Endodermal cell (in vitro differentiated cells): ENCODE measurements at places on chromosomes 16 and 17.

DNA sequence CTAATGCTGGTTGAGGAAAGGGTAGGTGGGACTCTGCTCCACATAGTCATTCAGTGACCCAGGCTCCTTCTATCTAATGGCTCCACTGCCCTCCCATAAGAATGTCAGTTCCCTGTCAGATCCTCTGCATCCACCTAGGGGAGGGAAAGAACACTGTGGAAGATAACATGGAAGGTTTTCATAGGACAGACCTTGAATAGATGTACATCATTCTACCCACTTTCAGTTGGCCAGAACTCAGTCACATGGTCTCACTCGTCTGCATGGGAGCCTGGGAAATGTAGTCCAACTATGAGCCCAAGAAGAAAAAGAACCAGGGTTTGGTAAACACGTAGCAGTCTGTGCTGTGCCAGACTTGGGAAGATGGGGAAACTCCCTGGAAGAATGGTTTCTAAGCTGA lies 27.1 kb upstream of the SCNN1B start:
- DNase-seq: no peak

DNA sequence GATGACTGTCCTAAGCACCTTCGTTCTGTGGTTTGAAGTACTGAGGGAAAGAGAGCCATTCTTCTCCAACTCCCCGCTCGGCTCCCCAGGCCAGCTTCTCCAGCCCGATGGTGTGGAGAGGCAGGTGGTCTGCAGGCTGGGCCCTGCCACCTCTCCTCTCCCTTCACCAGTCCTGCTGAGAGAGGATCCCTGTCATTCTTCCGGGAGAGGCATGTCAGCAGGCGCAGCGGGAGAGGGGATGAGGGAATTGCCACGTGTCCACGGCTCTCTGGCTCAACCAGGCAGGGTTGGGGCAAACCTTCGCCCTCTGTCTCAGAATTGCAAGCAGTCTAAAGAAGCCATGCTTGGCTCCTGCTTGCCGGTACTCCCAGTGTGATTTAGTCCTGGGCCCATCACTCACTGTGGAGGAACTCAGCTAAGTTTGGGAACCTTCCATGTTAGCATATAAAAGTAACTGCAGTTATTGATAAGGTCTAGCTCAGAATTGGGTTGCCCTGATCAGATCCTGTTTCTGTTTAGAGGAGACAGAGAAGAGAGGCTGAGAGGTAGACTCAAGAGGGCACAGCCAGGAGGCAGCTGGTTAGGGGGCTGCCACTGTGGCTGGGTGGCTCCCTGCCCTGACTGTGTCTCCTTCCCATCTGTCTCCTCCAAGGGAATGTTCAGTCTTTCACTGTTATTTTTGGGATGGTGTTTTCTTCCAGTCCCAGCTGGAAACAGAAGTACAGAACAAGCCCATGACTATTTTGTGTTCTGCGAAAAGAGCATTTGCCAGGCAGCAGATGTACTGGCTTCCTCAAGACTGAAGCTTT lies 17.4 kb downstream of the HS3ST3B1 start:
- DNase-seq: peak; percentile 58

DNA sequence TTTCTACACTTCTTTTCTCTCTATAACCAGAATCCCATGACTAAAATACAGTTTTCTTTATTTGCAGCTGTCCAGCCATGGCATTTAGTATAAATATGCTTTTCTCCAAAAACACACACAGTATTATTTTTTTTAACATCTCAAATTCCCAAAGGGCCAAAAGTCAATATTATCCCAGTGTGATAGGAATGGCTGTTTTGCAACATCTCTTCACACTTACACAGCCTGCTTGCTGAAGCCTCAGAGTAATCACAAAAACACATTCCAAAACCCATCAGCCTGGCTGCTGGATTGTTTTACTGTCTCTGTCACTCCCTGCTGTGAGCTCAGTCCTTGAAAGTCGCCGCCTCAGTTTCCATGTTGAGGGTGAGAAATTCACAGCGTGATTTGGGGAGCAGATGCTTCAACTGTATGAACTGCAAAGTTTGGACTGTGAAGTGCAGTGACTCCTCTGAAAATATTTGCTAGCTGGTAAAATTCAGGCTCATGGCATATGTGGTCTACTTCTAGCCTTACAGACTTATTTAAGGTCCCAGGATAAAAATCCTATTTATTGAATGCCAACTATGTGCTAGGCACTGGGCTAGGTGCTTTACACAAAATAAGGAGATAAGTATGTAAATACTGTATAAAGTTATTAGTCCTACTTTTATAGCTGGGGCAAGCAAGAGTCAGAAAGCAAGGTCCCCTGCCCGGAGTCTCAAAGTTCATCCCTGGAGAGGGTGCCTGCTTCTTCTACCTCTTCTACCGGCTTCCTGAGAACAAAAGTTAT lies 116.5 kb downstream of the SOCS1 start:
- DNase-seq: peak; percentile 75

DNA sequence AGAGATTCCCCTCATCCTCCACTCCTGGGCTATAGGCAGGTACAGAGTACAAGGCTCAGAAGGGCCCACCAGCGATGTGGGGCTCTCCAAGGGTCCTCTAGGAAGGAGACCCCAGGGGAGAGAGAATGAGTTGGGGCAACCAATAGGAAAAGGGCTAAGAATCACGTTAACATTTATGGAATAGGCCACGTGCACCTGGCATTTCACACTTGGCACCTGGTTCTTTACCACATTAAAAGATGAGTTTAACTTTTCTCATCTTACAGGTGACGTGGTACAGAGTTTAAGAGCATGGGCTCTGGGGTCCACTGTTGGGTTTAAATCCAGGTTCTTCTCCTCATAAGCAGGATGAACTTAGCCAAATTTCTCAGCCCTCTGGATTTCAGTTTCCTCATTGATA lies 243.1 kb downstream of the CCDC182 start:
- no peak for DNase-seq

DNA sequence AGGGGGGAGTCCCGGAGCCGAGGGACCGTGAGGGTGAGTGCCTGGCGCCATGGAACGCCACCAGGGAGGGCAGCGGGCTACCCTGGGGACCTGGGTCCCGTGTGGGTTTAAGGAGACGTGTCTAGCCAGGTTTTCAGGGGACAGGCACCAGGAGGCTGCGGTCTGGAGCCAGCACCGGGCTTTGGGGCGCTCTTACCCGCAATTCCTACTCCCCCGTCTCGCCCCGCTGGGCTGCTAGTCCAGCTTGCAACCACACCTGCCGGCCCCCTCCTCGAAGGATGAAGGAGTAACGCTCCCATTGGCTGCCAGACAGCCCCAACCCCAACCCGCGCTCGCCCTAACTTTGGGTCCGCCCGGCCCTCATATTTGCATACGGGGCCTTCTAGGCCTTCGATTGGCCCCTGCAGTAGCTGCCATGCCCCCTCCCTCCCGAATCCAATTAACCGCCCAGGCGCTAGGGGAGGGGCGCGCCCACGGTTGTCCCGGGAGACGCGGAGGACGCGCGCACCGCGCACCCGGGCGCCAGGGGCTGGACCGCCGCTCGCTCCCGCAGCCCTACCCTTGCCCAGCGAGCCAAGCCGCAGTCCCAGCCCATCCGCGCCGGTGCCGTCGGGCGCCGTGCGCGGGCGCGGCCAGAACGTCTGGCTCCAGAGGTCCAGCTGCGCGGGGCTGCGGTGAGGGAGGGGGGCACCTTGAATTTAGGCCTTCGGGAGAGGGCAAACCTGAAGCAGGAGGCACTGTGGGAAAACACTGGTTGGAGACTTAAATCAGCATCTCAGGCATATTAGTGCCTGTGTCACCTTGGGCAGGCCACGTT lies at the start of gene TTLL6:
TTLL6 (minus strand) TSS at position 456 of the 817 bp plus-strand sequence; CDS start at position 299, 157 bp downstream.
- DNase-seq: peak; percentile 100

DNA sequence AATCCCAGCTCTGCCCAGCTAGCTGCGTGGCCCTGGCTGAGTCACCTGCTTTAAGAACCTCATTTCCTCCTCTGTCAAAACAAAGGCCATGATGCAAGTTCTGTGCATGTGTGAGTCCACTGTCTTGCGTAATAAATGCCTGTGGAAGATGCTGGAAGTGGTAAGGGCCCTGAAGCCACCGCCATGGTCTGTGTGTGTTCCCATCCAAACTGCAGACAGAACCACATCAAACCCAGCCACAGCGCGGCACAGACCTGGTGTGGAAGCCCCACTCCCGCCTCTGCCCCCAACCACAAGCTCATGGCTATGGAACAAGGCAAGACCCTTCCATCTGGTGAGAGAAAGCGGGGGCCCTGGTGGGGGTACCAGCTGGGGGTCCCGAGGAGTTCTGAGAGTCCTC lies 26.0 kb downstream of the NECAB2 start:
- DNase-seq: no peak

- no peak for DNase-seq
These were observed 297.9 kb upstream of the PSMD7 start for GRCh38 chr16:73998707-73999106.

DNA sequence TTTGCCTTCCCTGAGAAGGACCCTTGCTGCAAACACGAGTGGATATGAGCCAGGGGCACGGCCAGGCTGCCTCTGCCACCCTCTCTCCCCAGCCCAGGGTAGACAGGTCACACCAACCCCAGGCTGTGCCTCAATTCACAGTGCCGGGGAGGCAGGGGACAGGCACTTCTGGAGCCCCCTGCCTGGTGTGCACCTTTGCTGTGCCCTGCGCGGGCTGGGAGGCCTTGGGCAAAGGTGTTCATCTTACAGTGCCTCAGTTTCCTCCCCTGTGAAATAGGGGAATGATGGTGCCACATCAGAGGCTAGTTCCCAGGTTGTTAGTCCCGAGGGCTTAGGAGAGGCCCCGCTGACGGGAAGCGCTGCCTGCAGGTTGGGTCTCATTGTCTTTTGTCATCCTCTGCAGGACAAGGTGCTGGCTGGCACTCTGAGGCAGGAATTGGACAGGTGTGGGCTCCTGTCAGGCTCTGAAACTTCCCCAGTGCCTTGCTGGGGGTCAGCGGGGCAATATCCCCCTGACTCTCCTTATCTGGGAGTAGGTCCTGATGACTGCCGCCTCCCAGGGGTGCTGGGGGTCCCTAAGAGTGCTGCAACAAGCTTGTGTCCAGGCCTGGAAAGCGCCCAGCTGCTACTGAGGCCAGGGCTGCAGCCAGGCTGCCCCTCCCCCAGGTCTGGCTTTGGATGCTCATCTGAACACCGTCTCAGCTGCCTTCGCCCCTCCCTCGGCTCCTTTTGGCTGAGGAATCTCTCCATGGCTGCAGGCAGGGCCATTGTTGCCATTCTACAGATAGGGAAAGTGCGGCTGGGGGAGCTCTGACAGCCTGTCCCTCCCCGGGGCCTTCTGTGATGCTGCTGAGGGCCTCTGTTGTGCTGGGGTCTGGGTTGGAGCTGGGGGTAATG lies 3.1 kb downstream of the PRSS21 start:
- peak; percentile 52 for DNase-seq

- peak; percentile 89 for DNase-seq
These were observed 24.1 kb upstream of the CDH5 start for GRCh38 chr16:66342294-66342900.
